ENCODE measurements at places on chromosomes 13 and 19. TPM values are rescaled to one million over a fixed set of nuclear protein-coding genes. Genes with fewer than 3 reads are reported as not detected.

DNA sequence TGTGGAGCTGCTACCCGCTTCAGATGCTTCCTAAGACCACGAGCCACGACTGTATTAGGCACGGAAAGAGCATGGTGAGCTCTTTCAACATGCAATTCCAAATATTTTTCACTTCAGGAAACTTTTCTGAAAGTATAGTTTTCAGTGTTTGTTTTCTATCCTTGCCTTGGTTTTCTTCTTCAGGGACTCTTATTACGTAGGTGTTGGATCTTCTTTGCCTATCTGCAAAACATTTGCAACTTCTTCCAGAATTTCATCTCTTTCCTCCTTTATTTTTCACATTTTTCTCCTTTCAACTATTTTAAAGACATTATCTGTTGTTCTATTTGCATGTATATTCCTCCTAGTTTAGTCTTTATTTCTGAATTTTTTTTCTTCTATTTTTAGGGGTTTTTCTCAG lies 148.9 kb upstream of the LSM14A start:
- no peak for DNase-seq

DNA sequence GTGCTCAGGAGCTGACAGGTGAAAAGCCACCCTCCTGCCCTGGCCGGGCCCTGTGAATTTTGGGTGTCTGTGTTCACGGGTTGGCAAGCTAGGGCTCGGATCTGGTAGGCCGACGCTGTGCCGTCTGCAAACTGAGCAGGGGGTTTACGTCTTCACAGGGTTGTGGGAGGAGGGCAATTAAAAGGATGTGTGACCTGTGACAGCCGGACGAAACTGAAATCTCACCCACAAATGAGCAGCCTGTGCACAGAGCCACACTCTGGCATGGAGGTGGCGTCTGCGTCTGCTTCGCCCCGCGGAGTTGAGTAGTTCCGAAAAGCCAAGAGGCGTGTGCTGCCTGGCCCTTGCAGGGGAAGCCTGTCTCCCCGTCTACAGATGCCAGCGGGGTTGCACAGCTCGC lies 117.3 kb downstream of the KDM4B start:
- no peak for DNase-seq

DNA sequence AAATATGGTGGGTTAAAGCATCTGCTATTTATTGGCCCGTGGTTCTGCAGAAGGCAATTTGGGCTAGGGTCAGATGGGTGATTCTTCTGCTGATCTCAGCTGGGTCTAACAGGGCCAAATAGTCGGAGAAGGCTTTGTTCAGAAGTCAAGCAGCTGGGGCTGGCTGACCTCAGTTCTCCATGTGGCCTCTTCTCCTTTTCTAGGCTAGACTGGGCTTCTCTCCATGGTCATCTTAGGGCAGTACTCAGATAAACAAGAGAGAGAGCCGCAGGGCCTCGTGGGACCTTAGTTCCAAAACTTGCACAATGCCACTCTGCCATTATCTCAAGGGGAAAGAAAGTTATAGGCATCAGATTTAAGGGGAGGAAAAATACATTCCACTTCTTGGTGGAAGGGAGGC lies 89.6 kb downstream of the NALCN start:
- no peak for DNase-seq

The FLT1 gene
- total RNA-seq = 156 TPM

DNA sequence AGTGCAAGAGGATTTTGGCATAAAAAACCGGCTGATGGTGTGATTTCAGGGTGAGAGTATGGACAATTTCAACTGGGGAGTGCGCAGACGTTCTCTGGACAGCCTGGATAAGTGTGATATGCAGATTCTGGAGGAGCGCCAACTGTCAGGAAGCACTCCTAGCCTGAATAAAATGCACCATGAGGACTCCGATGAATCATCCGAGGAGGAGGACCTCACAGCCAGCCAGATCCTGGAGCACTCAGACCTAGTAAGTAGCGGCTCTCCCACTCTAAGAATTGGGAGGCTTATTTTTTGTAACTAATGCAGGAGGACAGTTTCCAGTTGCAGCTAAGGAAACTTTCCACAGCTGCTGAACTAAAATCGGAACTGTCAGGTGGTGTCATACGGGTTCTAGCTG lies 53.6 kb downstream of the ZAR1L start:
- peak; percentile 93 for DNase-seq

- no peak for DNase-seq
These were observed 9.6 kb upstream of the CYP4F12 start for GRCh38 chr19:15663247-15663646.

GRCh38 chr19:16366433-16367260 lies 42.0 kb downstream of the KLF2 start:
- no peak for DNase-seq

DNA sequence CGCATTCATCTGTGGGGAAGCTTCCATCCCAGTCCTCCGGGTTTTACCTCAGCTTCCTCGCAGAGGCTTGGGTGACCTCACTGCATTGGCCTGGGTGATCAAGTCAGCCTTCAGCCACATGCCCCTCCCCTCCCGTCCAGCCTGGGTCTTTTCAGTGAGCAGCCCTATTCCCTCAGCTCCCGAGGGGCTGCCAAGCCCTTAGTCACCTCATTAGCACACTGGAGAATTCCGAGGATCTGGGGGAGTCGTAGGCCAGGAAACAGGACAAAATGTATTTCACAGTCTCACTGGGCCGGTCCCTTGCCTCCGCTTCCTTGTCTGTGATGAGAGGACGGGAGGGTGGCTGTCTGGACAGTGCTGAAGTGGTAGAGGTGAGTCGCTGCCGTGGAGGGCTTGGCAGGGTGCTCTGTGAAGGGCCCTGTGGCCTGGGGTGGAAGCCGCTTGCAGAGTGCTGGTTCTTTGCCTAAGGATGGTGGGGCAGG lies 19.9 kb downstream of the KDM4B start:
- DNase-seq = no peak

- DNase-seq = no peak
These were observed 227.9 kb downstream of the TEX29 start for GRCh38 chr13:111548301-111548700.

DNA sequence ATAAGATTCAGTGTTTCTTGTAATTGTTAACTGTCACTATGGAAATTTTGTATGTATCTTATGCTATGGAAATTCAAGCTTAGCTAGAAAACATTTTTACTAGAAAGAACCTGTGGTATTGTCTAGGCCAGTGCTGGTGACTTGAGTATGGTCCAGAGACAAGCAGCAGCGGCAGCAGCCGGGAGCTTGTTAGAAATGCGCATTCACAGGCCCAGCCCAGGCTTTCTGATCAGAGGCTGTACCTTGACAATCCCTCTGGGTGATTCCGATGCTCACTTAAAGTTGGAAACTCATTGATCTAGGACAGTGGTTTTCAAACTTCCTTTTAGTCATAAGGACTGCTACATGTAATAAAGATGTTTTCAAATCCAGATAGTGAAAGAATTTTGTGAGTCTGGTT lies 287.4 kb downstream of the SHISA2 start:
- DNase-seq = no peak

The TPRX2 gene
- total RNA-seq = not detected

- DNase-seq = no peak
These were observed 47.1 kb upstream of the ZMYM5 start for GRCh38 chr13:19910336-19911072.

GRCh38 chr13:100356426-100356825 lies 232.2 kb downstream of the GGACT start:
- no peak for DNase-seq

The POU2F2 gene
- total RNA-seq = 7.4 TPM

The NOP53 gene
- 183 TPM for total RNA-seq

The TJP3 gene
- total RNA-seq = not detected

GRCh38 chr13:89269737-89270136 lies 1598.6 kb downstream of the SLITRK5 start:
- DNase-seq = no peak

- DNase-seq = no peak
These were observed 28.5 kb downstream of the MYCBP2 start for GRCh38 chr13:77298426-77298825.

- DNase-seq = no peak
These were observed 2.3 kb upstream of the HAS1 start for GRCh38 chr19:51726049-51726448.

DNA sequence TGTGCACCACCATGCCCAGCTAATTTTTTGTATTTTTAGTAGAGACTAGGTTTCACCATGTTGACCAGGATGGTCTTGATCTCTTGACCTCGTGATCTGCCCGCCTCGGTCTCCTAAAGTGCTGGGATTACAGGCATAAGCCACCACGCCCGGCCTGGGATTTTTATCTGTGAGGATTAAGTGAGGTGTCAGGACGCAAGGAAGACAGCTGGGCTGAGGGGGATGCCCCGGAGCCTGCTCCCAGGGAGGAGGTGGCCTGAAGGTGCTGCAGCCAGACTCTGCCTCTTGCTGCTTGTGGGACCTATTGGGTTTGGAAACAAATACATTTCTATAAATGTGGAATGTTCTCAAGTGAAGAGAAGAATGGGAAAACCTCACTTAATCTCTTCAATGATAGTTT lies 131.6 kb downstream of the OLFM4 start:
- DNase-seq = no peak

- DNase-seq = peak; percentile 55
These were observed 582 bp upstream of the PTPRH start for GRCh38 chr19:55209693-55210472.

The CCDC122 gene
- total RNA-seq = 6.2 TPM

- DNase-seq = no peak
These were observed 40.0 kb downstream of the UNC13A start for GRCh38 chr19:17648097-17648660.

GRCh38 chr19:35257113-35257461 lies 8.3 kb downstream of the LSR start:
- no peak for DNase-seq

GRCh38 chr13:94143624-94144350 lies 335.7 kb downstream of the DCT start:
- DNase-seq = no peak

The TGFB1 gene
- total RNA-seq = 59.4 TPM

GRCh38 chr19:57941593-57941992 lies 5.9 kb downstream of the ZNF256 start:
- no peak for DNase-seq

The PNMA8B gene
- total RNA-seq = 0.29 TPM

- DNase-seq = no peak
These were observed 678 bp downstream of the GARIN5B start for GRCh38 chr19:55362174-55362989.

- DNase-seq = no peak
These were observed 819 bp downstream of the EID2B start for GRCh38 chr19:39531834-39532232.

DNA sequence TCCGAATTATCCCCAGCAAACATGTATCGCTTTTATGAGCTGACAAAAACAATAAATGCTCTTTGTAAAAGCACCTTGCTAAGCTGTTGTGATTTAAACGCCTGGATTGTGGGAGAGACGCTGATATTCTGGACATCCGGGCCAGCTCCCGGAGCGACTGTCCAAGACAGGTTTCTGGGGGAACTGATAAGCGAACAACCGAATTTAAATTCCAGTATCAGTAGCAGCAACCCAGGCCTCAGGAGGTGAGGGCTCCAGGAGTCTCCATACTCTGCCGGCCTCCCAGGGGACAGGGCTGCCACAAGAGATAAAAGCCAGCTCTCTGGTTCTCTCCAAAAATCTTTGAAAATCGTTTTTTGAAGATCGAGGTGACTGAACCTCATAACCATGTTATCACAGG lies 50.3 kb upstream of the VSTM2B start:
- DNase-seq = no peak

DNA sequence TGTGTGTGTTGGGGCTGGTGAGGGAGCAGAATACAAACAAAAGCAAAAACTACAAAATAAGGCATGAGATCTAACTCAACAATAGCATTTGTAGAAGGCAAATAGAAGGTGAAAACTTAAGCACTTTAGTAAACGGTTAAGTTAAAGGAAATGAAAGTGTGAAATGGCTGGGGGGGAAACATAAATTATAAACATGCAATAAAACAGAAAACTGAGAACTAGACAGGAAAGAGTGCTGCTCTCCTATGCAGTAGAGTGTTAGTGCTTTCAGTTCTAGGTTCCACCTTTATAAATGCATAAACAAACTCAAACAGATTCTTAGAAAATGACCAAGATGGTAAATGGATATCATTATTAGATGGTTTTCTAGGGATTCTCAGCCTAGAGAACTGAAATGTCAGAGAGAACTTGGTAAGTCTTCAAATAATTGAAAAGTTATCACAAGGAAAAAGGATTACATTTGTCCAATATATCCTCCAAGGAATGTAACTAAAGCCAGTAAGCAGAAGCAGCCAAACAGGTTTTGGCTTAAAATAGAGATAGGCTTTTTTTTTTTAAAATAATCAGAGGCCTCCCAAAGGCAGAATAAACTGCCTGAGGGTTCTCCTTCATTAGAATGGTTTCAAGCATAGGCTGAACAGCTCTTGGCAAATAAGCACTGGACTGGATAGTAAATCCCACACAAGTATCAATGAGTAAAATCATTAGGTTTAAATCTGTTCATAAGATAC lies 23.3 kb downstream of the RBM26 start:
- no peak for DNase-seq

The CGB8 gene
- total RNA-seq = not detected

DNA sequence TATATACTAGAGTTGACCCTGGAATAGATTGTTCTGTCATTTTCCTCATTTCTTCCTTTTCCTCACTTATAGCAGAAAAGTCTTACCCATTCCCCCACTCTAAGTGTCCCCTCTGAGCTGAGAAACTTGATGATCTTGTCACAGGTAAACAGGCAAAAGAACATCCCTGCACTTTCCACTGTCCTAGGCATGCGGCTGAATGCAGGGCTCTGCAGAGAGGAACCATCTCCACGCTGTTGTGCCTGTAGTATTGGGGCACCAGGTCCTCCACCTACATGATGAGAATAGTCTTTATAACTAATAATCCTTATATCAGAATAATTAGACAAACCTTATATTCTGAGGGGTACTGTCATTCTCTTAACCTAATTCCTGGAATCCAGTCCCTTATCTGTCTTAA lies 211.3 kb downstream of the RBM26 start:
- DNase-seq = no peak

The BEST2 gene
- not detected for total RNA-seq

DNA sequence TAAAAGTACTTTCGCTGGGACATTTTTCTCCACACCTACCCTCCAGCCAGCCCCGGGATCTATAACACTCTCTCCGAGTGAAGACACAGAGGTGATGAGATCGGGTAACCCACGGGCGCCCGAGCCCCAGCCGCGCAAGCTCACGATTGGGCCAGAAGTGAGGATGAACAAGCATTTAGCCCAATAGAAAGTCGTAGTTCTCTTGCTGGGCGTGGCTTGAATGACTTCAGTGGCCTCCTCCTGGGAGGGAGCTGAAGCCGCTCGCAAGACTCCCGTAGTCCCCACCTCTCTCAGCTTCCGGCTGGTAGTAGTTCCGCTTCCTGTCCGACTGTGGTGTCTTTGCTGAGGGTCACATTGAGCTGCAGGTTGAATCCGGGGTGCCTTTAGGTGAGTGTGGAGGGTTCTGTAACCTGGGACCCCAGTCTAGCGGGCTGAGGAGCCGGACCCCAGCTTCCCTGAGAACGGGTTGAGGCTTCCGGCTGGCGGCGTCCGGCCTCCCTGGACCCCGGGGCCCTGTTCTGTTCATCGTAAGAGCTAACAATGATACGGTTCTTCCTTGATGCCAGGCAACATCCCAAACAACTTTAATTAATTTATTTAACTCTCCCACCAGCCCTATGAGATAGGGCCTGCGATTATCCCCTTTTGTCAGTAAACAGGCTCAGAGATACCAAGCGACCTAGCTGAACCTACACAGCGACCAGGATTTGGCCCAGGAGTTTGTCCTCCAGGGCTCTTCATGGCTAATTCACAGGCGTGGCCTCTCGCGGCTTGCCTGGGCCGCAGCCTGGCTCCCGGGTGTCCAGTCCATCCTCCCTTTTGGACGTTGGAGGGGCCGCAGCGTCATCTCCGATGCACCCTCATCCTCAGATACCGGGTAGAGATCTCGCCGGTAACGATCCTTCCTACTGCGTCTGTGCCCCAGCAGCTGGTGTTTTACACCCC lies at the start of gene COX6B1:
COX6B1 (plus strand) TSS at position 307 of the 945 bp plus-strand sequence. CDS start 2,921 bp downstream, outside the sequence.
- peak; percentile 75 for DNase-seq
